ENCODE measurements at places on chromosomes 6 and 20.

GRCh38 chr6:157302736-157303135, 20.6 kb downstream of the TMEM242 start:
- DNase-seq = no peak

GRCh38 chr6:160079686-160080043, 42.0 kb upstream of the SLC22A1 start:
- DNase-seq = no peak

DNA sequence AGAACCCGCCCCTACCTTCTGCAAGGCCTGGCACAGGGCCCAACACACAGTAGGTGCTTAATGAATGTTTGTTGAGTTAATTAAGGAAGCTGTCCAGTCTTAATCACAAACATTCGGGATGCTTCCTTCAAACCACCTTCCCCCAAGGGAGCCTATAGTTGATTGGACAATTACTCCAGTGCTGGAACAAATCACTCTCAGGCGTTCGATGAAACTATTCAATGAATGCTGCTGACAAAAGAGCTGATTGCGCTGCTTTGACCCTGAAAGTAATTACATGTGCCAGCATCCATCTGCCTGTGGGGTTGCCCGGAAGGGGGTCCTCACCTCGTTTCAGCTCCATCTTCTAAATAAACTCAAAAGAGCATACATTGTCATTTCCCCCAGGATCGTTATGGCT, 112.0 kb upstream of the SRSF6 start:
- no peak for DNase-seq

DNA sequence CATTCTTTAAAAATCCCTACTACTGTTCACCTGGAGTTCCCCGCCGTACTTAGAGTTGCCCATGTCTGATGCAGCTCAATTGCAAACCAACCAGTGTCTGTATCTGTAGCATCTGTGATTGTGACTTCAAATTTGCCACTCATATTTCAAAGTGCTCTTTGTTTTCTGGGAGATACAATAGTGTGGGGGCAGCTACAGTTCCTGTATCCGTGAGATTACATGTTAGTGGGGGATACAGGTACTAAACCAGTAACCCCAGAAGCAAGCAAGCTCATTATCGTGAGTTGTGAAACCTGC, 140.9 kb downstream of the ANKRD60 start:
- DNase-seq = no peak

DNA sequence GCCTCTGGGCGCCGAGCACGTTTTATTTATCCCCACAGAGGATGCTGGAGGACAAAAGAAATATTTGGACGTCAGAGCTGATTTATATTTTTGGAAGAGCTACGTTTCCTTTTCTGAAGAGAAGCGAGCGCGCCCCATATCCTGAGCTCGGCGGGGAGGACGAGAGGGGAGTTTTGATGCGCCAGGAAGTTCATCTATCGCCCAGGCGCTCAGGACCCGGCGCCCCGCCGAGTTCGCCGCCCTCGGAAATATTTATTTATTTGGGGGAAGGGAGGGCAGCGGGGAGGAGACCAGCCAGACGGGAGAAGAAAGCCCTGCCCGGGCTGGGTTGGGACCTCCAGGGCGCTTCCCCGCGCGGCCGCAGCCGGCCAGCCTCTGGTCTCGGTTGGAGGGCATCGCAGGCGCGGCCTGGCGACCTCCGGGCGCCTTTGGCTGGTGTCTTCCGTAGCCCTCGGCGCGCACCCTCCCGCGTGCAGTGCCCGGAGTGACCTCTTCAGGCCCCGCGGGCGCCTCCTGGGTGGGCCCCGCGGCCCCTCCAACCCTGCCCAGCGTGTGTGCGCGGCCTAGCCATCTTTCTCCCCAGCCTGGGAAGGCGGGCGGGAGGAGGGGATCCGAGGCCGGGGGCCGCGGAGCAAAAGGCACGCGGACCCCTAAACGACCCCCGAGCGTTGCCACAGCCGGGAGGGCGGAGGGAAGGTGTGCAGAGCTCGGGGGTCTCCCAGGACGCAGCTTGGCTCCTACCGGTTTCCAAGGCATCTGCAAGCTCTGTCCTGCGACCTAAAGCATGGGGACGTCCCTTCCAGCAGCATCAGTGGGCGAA, 5.4 kb upstream of the FOXF2 start:
- DNase-seq = no peak

- no peak for DNase-seq
Observed at GRCh38 chr6:35786272-35786671, 5.5 kb downstream of the CLPSL1 start.

GRCh38 chr6:35181933-35182612, 31.7 kb upstream of the SCUBE3 start:
- DNase-seq = peak; percentile 70
